ENCODE measurements at places on chromosomes 3 and 15. TPM values are rescaled to one million over a fixed set of nuclear protein-coding genes. Genes with fewer than 3 reads are reported as not detected.

DNA sequence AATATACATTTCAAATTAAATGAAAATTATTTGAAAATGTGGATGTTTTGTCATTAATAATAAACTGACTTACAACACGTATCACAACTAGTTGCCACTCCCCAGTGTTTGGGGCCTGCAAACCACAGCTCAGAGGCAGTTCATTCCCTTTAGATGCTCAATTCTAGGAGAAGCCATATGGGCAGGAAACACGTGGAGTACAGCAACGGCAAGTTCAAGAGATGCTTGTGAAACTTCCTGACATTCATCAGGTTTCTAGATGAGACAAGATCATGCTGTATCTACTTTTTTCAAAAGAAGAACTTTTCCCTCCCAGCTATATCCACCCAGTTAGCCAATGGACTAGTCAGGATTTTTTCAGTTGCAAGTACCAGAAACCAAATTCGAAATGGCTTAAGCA is 17.6 kb upstream of the PLA2G4D start:
- DNase-seq = no peak

GRCh38 chr3:109116031-109116430 is 1.9 kb downstream of the MORC1 start:
- no peak for DNase-seq

GRCh38 chr15:70099967-70100473 is 2.3 kb upstream of the TLE3 start:
- DNase-seq = no peak

The MKRN3 gene
- not detected for total RNA-seq

The FBXW12 gene
- total RNA-seq = not detected

- no peak for DNase-seq
These were observed 43.2 kb downstream of the P3H2 start for GRCh38 chr3:190077395-190078045.

GRCh38 chr3:10196389-10197052 is 31.8 kb downstream of the IRAK2 start:
- peak; percentile 40 for DNase-seq

The FGD5 gene
- total RNA-seq = 0.11 TPM

The GOLGA8T gene
- total RNA-seq = not detected

The GLDN gene
- not detected for total RNA-seq

- DNase-seq = no peak
These were observed 81.6 kb upstream of the HERC1 start for GRCh38 chr15:63915209-63915872.

The PLCH1 gene
- total RNA-seq = 0.05 TPM

DNA sequence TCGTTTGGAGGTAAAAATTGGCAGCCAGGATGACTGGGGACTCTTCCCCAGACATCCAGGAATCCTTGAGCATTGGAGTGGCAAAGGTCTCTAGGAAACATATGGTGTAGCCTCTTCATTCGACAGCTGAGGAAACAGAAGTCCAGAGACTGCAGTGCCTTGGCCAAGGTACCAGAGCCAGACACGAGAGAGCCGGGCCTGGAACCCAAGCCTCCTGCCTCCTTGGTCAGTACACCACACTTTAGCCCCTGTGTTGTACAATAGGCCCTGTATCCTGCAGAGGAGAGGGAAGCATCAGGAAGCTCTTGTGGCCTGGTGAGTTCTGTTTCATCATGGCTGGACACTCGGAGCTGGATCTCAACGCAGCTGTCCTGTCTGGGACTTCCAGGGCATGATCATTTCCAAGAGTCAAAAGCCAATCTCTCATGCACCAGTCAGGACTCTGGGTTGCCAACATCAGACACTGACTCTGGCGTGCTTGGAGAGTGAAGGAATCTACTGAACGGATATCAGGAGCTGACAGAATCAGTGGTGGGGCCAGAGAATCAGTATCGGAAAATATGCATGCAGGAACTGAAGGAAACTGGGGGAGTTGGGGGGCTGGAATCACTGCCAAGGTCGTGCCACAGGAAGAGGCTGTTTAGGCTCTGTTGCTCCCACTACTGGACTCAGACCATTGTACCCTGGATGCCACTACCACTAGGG is 6.4 kb upstream of the MINAR1 start:
- DNase-seq = no peak

- DNase-seq = no peak
These were observed 1.6 kb upstream of the ABHD5 start for GRCh38 chr3:43689166-43689565.

GRCh38 chr15:69860921-69861320 is 236.8 kb downstream of the TLE3 start:
- no peak for DNase-seq

DNA sequence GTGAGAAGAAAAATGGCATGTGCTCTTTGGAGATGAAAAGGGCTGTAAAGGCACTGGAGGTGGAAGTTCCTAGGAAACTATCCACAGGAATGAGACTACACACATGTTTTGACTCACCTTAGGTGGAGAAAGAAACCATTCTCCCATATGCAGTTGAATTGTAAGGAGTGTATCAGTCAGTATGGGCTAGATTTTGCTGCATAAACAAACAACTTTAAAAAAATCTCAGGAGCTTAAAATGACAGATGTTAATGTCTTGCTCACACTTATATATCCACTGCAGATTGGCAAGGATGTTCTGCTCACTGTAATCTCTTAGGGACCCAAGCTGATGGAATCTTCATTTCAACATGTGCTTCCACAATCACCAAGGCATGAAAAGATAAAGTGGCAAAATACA is 25.6 kb downstream of the RPL22L1 start:
- no peak for DNase-seq

The PLOD2 gene
- 0.21 TPM for total RNA-seq

DNA sequence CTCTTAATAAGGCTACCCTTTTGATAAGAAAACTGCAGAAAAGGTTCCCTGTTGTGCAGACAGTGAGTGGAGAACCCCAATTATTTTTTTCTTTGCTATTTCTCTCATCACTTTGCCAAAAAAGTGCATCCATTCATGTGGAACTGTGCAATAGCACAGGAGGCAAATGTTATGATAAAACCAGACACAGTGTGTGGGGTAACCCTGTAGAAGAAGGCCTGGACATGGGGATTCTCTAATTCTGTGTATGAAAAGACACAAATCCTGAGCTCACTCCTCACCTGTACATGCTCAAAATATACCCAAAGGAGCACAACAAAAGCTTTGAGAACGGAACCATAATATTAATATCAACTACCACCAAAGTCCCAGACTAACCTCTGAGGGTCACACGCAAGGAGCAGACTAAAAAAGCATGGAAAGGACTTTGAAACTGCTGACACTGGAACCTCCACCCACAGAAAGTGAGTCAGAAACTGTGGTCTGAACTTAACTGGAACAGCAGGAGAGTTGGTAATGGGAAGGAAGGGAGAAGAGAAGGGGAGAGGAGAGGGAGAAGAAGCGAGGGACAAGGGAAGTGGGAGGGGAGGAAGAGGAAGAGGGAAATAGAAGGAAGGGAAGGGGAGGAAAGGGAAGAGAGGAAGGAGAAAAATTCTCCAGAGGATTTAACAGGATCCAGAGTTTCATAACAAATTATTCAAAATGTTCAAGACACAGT is 299.9 kb downstream of the TBC1D5 start:
- DNase-seq = no peak

DNA sequence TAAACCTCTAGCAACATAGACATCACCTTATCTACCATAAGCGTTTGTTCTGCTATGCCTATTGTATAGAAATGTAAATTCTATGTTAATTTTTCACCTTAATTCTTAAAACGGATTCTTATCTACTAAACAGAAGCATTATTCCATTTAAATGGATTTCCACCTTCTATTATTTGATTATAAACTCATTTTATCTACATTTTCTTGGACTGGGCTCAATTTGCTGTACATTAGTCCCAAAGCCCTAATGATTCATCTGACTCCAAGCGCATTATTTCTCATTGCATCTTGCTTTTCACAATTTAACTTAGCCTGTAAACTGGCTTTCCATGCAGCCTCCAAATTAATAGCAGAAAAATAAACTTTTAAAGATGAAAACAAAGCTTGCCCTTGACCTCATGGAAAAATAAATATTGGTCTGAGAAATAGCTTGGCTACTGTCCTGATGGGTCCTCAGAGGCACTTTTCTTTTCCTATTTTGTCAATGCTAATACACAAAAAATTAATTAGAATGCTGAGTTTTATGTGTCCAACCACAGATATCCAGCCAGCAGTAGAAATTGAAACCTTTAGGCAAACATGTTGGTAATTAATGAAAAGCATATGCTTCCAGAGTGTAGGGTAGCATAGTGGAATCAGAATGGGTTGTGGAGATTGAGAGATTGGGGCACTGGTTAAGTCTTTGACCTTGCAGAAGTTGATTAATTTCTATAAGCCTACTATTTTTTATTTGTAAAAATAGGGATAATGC is 81.4 kb upstream of the CFAP20DC start:
- DNase-seq = no peak

GRCh38 chr3:180408654-180409053 is 193.3 kb upstream of the TTC14 start:
- DNase-seq = no peak

DNA sequence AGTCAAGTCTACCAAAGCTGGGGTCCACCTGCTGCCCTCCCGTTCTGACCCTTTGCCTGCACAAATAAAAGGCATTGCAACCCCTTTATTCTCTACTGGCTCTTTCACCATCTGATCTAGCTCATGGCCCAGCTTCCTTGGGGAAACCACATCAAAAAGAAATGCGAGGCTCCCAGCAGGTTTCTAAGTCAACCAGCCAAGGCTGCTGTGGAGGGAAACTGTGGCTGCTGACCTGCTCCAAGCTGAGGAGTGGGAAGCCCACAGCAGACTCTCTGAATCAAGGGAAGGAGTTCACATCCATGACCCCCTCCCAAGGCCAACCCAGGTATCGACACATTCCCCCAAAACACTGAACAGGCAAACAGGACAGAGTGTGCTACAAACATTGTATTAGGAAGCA is 25.2 kb upstream of the SLCO2A1 start:
- no peak for DNase-seq

- no peak for DNase-seq
These were observed 210.7 kb downstream of the PDCD6IP start for GRCh38 chr3:34008836-34009809.

DNA sequence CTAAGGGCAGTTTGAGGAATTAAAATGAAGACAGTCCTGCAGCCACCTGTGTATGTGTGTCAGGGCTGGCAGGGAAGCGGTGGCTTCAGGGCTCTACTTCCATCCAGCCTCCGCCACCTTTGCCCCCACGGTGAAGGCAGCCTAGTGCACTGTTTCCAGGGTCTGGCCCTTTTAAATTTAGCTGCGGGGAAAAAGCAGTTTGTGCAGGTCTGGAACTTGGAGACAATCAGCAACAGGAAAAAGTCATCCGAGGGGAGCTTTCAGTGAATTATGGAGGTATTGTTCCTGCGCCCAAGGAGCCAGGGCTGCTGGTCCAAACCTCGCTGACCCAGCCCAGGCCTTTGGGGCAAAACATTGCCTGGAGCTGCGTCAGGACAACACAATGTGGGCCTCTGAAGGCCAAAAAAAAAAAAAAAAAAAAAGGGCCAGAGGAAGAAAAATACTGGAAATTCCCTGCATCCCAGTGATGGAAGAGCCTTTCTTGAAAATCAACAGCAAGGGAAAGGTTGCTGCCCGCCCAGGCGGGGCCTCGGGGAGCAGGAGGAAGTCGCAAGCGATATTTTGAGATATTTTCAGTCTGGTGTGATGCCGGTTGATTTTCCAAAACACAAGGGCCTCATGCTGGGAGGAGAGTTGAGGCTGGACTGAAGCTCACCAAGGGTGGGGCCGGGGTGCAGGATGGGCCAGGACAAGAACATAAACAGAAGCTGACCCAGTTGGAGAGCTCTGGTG is 25.5 kb upstream of the FGD5 start:
- DNase-seq = no peak

DNA sequence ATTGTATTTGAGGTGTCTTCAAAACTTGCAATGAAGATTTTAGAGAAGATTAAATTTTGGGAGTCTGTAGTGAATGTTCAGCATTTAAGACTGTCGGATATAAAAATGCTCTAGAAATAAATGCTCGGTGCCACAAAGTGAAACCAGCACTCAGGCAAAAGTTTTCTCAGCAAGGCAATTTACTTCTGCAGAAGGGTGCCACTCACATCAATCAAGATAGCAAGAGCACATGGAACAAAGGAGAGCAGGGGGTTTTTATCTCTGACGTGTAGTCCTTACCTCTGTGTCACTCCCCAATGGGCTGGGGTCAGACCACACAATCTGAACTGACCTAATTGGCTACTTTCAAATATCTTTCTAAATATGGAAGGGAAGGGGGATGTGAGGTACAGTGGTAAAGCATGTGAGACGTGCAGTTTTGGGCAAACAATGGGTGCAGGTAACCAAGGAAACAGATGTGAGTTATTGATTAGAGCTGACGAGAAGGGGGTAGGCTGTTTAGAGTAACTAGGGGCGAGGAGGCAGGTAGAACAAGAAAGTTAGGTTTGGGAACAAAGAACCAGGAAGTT is 23.4 kb upstream of the FXR1 start:
- no peak for DNase-seq

The ANKUB1 gene
- total RNA-seq = not detected

The UCN2 gene
- not detected for total RNA-seq

DNA sequence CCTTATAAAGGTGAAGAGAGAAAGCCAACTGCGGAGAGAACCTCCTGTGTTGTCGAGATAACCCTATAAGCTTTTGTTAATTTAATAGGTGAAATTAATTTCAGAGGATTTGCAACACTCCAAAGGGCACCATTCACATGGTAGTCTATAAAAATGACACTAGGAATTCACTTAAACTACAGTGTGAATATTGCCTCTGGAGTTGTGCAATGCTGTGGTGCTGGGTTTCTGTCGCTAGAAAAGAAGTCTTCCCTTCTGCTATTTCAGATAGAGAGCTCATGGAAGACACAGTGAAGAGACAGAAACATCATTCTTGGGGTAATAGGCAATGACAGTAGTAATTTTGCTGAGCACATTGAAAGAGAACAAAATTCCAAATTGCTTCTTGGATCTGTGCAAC is 28.8 kb upstream of the PROK2 start:
- no peak for DNase-seq

GRCh38 chr15:42012241-42012640 is 8.6 kb downstream of the PLA2G4E start:
- no peak for DNase-seq

DNA sequence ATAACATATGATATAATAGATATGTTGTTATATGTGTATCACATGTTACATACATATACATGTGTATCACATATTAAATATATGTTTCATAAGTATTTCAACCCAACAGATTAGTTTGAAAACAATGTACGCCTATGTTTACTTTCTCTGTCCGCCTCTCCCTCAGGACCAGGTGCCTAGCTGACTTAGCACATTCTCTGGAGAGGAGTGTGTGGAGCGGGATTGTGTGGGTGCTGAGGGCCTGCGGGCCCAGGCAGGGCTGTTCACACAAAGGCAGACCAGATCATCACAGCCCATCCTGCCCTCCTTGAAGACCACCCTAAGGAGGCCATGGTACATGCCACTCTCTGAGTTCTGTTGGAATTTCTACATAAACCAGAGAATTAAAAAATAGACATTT is 81.0 kb downstream of the PLXNA1 start:
- DNase-seq = no peak

The DNAH12 gene
- 0.19 TPM for total RNA-seq

- no peak for DNase-seq
These were observed 22.6 kb upstream of the RASGRP1 start for GRCh38 chr15:38587214-38587613.

- DNase-seq = no peak
These were observed 50.9 kb upstream of the KPNA4 start for GRCh38 chr3:160616311-160616710.

GRCh38 chr3:10116138-10116460 is 624 bp downstream of the BRK1 start:
- DNase-seq = no peak

Measured in GM12878 (cell line).